ENCODE measurements at places on chromosomes 12 and 14.
A peak's percentile ranks its signal among the peaks of the same experiment; 100 is the strongest.

GRCh38 chr12:12158858-12159257 is 88.1 kb downstream of the BCL2L14 start:
- no peak for DNase-seq

DNA sequence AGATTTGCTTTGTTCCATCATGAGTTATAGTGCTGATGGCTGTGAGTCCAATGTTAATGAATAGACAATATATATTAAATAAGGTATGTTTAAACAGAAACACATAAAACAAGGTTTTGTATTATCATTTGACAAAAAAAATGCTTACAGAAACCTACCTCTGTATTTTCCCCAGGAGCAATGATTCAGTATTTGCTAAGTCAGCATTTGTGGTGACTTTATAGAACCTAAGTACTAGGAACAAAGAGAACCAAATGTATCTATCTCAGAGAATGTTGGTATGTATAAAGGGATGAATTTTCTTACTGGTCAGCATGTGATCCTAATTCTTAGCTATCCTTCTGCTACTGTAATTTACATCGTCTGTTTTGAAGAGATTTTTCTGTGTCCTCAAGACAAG is 421.5 kb upstream of the SEL1L start:
- no peak for DNase-seq

GRCh38 chr12:132118876-132119275 is 25.2 kb downstream of the DDX51 start:
- DNase-seq = no peak

- no peak for DNase-seq
Measured at GRCh38 chr12:78579846-78580245, 284.7 kb upstream of the SYT1 start.

DNA sequence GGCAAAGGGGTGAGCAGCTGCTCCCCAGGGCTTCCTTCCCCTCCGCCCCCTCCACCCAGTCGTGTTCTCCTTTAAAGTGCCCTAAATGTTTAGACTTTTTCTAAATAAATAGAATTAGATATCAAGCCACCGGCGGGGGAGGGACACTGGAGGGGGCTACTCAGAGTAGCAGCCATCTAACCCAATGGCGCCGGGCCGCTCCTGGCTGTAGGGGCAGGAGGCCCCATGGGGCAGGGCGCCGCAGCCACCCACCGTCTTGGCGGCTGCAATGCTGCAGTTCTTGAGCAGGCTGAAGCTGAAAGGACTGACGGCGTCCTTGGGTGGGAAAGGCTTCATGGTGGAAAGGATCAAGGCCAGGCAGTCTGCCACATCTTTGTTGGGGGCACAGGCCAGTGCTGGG is 13.1 kb downstream of the SLC39A5 start:
- DNase-seq = no peak

DNA sequence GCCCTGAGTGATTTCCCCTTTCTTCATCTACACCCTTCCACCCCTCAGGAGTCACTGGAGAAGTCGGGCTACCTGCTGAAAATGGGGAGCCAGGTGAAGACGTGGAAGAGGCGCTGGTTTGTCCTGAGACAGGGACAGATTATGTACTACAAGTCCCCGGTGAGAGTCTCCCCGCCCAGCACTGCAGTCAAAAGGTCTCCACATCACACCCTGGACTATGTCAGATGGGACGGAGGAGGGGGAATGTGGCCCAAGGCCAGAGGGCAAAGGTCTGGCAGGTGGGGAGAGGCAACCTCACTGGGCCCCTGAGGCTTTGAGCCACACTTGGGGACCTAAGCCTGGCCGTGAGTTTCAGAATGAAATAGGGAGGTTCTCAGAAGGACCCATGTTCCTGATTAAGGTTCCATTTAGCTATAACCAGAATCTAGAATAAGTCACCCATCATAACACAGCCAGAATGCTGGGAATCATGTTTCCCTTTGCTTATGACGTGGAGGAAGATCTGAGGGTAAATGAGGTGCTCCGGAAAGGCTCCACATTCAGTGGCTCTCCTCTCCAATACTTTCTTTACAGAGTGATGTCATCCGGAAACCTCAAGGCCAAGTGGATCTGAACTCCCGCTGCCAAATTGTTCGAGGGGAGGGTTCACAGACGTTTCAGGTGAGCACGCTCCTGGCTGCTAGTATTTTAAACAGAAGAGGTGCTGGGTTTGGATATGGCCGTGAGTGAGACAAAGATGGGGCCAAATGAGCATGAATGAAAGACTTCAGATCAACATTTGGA is 26.6 kb downstream of the PIGH start:
- DNase-seq = no peak

- no peak for DNase-seq
Measured at GRCh38 chr12:31745242-31745641, 16.4 kb upstream of the AMN1 start.

GRCh38 chr14:103336191-103336590 is 2.2 kb downstream of the EIF5 start:
- DNase-seq = no peak

DNA sequence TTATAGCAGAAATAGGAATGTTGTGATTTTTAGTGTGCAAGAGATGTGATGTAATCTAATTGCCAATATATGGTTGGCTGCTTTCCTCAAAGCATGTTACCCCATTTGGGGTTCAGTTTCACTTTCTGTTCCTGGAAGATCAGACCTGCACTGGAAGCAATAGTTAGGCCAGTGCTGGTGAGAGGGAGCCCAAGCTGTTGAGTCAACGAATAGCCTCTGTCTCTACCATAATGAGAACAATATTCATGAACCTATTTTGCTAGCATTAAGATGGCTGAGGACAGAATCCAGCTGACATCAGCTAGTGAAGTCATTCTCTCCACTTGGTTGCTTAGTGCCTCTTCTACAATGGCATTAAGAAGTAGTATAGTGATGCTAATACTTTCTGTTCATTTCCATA is 379.9 kb upstream of the DCN start:
- DNase-seq = no peak

DNA sequence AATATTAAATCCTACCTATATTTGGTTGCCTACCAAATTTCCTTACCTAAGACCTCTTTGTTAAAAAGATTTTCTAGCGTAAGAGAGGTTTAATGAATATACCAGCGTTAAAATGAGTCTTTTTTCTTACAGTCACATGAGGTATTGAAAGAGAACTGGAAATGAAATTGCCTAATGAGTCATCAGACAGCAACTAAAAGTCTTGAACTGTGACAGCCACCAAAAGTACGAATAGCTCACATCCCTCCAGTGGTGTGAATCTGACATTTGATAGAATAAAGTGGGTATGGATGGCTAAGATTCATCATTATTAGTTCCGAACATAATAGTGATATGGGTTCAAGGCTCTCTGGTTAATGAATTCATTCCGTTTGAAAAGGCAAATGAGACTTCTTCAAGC is 1297.3 kb downstream of the AACS start:
- DNase-seq = no peak

- DNase-seq = no peak
Measured at GRCh38 chr14:33510063-33510481, 440.8 kb downstream of the EGLN3 start.

GRCh38 chr14:89641495-89642175 is 224.6 kb upstream of the FOXN3 start:
- no peak for DNase-seq

GRCh38 chr12:80151131-80151530 is 51.8 kb downstream of the OTOGL start:
- DNase-seq = no peak

- DNase-seq = peak; percentile 13
Measured at GRCh38 chr12:110689281-110690126, 589 bp upstream of the HVCN1 start.

DNA sequence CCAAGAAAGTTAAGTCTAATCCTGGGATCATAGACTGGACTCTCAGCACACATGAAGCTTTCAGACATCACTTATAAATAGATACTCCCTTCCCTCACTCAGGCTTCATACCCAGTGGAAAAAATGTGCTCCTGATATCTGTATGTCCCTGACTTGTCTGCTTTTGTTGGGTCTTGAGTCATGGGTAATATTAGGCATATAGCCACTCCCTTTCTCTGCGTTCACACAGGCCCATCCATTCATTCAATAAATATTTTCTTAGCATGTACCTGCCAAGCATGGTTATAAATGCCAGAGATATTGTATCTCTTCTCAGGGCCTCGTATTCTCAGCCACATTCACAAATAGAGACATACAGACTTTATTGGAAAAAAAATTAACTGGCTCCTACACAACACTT is 43.5 kb downstream of the COX16 start:
- no peak for DNase-seq

DNA sequence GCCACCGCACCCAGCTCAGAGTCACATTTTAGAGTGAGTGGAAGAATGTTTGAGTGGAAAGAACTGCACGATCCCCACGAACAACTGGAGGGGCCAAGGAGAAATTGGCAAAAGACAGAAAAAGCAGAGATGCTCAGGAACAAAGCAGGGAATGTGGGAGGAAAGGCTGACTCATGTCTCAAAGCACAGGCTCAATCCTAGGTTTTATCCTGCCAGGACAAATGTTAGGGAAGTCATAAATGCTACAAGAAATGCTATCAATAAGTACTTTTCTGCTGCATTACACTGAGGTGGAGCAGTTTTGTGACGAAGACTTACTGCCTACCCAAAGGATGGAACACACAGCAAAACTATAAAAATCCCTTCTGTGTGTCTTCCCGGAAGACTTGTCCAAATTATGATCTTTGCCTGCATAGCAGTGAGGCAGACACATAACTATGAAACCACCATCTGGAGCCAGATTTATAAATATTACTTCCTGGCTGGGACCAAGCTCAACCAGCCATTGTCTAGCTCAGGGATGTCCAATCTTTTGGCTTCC is 26.7 kb downstream of the NIN start:
- no peak for DNase-seq

GRCh38 chr12:128657378-128657777 is 166.4 kb downstream of the SLC15A4 start:
- DNase-seq = no peak

DNA sequence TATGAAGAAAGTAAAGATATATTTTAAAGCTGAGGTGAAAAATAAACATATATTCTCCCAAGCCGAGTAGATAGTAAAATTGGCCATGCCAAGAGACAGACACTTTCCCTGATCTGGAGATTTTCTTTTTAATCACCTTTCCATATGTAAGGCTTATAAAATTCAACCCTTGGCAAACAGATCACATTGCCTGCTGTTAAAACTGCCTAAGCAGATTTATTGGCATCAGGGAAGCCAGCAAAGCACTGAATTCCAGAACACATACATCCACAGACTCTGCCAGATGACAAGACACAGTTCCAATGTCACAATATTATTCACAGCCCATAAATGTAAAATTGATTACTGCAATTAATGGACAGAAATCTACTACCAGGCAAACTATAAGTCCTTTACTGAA is 78.2 kb upstream of the GARIN2 start:
- DNase-seq = no peak

GRCh38 chr14:65824285-65824977 is 411.9 kb downstream of the FUT8 start:
- DNase-seq = peak; percentile 20

DNA sequence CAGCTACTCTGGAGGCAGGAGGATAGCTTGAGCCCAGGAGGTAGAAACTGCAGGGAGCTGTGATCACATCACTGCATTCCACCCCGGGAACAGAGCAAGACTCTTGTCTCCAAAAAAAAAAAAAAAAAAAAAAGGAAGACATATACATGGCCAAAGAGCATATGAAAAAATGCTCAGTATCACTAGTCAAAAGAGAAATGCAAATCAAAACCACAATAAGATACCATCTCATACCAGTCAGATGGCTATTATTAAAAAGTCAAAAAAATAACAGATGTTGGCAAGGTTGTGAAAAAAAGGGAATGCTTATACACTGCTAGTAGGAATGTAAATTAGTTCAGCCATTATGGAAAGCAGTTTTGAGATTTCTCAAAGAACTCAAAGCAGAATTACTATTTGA is 174.8 kb upstream of the ATF7IP start:
- DNase-seq = no peak

- DNase-seq = peak; percentile 54
Measured at GRCh38 chr12:121773011-121773777, 20.3 kb downstream of the RHOF start.

GRCh38 chr14:20350860-20351259 is 7.4 kb downstream of the PARP2 start:
- DNase-seq = no peak

DNA sequence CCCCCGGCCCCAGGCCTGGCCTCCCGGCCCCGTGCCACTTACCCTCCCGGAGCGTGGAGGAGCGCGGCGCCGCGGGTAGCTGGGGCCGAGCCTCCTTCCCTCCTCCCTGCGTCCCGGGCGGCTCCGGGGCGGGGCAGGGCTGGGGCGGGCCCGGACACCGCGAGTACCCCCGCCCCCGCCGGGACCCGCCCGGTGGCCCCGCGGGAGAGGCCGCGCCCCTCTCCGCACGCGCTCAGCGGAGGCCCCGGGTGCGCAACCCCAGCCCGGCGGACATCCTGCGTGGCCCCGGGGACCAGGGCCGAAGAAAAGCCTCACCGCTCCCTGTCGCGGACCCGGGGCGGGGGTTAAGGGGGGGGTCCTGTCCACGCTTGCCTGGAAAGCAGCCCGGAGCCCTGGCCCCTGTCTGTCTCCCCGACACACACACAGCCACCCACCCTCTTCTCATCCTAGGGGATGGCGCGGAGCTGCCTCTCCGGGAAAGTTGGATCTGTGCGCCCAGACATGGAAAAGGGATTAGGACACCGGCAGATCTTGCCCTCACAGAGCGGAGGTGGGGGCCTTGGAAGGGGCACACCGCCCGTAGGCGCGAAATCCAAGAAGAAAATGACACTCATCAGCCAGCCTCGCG is at the start of gene SYNE3:
SYNE3 (minus strand) TSS at position 97 of the 628 bp plus-strand sequence. CDS start 40,829 bp downstream, outside the sequence.
- no peak for DNase-seq

- DNase-seq = no peak
Measured at GRCh38 chr12:576615-577110, 86.6 kb downstream of the NINJ2 start.

GRCh38 chr14:51157012-51157411 is 62.1 kb upstream of the TRIM9 start:
- DNase-seq = no peak
